ENCODE measurements at places on chromosomes 5 and 9.

DNA sequence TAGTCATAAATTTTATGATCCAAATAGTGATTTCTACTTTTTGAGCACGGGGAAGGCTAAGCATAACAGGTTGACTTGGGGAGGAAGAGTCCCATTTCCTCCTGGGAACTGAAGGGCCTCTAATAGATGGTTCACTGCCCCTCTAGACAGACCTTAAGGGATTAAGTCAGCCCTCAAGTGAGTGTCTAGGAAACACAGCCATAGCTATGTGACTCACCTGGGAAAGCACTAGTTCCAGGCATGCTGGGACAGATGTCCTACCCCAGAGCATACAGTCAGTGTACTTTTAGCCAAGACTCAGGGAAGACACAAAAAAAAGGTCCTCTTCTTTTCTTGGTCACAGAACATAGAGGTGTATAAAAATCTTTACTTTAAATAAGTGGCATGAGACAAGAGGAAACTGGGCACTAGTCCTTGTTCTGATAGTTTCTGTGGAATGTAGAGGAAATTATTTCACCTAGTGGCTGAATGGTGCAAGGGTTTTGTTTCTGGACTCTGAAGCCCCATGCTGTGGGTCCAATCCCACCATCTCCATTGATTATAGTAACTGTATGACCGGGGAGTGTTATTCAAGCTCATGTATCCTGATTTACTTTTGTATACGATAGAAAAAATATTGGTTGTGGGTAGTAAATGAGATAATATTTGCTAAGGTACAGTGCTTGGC is 86.0 kb downstream of the NREP start:
- H3K27me3 ChIP-seq, result no peaks in the 10 kb centered on the region
- no peaks in the 10 kb centered on the region for H3K36me3 ChIP-seq
- no peak for DNase-seq
- no peak overlapping the region for H3K27ac ChIP-seq

GRCh38 chr9:79461712-79462111 is 110.1 kb upstream of the TLE4 start:
- no peak for DNase-seq
- no peaks in the 10 kb centered on the region for H3K4me1 ChIP-seq
- no peak overlapping the region for H3K4me3 ChIP-seq
- no peaks in the 10 kb centered on the region for H3K36me3 ChIP-seq
- H3K27ac ChIP-seq, result no peak overlapping the region

- no peak overlapping the region for H3K4me3 ChIP-seq
- no peaks in the 10 kb centered on the region for H3K36me3 ChIP-seq
- H3K27ac ChIP-seq, result no peak overlapping the region
- no peak for DNase-seq
- H3K4me1 ChIP-seq, result no peaks in the 10 kb centered on the region
These were observed 114.2 kb downstream of the PHF2 start for GRCh38 chr9:93690618-93691017.

GRCh38 chr9:114985959-114986501 is 55.6 kb upstream of the TNFSF8 start:
- no peaks in the 10 kb centered on the region for H3K27me3 ChIP-seq
- no peak for DNase-seq
- peaks cover 35% of the 10 kb centered on the region for H3K4me1 ChIP-seq
- no peak overlapping the region for H3K4me3 ChIP-seq
- no peak overlapping the region for H3K27ac ChIP-seq

GRCh38 chr5:32018476-32019436 is 155.4 kb downstream of the GOLPH3 start:
- H3K27ac ChIP-seq, result peak overlapping the region; percentile 89
- no peak overlapping the region for H3K4me3 ChIP-seq
- peaks cover 9% of the 10 kb centered on the region for H3K4me1 ChIP-seq

DNA sequence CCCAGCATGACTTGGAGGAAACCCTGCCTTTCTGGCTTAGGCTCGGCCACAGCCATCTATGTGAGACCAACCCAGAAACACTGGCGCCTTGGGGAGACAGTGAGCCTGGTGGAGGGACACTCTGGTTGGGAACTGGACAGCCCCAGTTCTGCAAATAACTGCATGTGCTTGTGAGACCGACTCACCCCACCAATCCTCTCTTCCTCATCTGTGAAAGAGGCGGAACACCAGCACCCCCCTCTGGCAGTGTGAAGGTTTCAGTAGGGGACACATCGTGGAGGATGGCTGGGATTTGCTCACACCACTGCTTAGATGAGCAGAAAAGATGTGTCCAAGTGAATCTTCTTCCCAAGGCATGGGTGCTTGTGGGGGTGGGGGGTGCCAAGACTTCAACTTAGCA is 43.4 kb upstream of the N4BP3 start:
- H3K27ac ChIP-seq, result no peak overlapping the region
- H3K4me1 ChIP-seq, result peaks cover 33% of the 10 kb centered on the region
- H3K36me3 ChIP-seq, result no peaks in the 10 kb centered on the region
- peak; percentile 29 for DNase-seq
- H3K4me3 ChIP-seq, result no peak overlapping the region
- peaks cover 2% of the 10 kb centered on the region for H3K27me3 ChIP-seq

DNA sequence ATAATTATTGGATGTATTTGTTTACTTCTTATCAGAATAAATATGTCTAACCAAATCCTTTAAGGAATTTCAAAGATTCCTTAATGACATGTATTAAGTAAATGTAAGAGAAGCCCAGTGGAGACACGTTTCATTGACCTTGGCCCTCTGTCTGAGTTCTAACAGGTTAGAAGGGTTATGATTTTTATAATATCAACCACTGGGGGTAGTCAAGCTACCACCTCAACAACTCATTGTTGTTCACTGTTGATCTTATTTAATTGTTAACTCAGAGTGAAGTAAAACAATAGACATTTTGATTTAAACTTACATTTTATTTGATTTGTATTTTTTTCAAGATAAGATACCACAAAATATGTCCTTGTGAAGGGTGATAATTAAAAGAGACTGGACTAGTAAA is 499.2 kb upstream of the COX7C start:
- no peak overlapping the region for H3K27ac ChIP-seq
- no peaks in the 10 kb centered on the region for H3K27me3 ChIP-seq
- no peak overlapping the region for H3K4me3 ChIP-seq
- no peaks in the 10 kb centered on the region for H3K36me3 ChIP-seq

- DNase-seq, result no peak
- no peak overlapping the region for H3K4me3 ChIP-seq
- H3K4me1 ChIP-seq, result no peaks in the 10 kb centered on the region
These were observed 181.2 kb downstream of the SLC12A2 start for GRCh38 chr5:128264564-128265360.

DNA sequence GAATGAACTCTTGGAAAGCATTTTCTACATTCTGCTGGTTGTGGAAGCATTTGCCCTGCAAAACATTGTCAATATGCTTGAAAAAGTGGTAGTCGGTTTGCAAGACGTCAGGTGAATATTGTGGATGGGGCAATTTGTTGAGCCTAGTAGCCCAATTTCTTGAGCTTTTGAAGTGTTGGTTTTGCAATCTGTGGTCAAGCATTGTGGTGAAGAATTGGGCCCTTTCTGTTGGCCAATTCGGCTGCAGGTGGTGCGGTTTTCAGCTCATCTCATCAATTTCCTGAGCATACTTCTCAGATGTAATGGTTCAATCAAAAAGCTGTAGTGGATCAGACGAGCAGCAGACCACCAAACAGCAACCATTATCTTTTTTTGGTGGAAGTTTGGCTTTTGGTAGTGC is 426.8 kb upstream of the CDH9 start:
- no peaks in the 10 kb centered on the region for H3K4me1 ChIP-seq
- DNase-seq, result no peak
- peaks cover 4% of the 10 kb centered on the region for H3K36me3 ChIP-seq
- no peaks in the 10 kb centered on the region for H3K27me3 ChIP-seq
- H3K27ac ChIP-seq, result no peak overlapping the region

DNA sequence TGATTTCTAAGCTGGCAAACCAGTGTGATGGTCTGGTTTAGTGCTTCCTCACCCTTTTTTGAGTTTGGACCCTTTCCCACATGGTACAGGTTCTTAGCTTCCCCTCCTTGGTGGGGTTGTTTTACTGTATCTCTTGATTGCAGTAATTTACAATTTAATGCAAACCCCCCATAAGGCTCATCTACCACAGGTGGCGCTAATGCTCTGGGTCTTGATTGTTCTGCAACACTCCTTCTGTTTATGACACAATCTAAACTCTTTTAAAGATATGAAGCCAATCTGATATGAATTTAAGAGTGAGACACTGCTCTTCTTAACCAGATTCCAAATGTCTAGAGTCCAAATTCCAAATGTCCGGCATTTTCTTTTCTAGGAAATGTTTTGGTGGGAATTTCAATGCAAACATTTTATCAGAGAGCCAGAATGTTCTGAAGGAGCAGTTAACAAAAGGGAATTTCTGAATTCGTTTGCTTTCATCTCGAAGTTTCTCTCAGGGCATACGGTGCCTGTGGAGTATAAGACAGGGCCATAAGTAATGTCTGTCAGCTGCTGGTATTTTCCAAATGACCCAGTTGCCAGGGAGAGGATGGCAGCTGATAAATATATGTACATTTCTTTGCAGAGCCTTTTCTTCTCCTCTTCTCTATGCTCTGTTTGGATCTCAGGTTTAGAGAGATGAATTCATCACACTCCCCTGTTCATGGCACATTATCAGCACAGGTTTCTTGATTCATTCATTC is 246.8 kb downstream of the ARHGAP26 start:
- H3K4me3 ChIP-seq, result no peak overlapping the region
- no peak for DNase-seq
- H3K4me1 ChIP-seq, result no peaks in the 10 kb centered on the region

DNA sequence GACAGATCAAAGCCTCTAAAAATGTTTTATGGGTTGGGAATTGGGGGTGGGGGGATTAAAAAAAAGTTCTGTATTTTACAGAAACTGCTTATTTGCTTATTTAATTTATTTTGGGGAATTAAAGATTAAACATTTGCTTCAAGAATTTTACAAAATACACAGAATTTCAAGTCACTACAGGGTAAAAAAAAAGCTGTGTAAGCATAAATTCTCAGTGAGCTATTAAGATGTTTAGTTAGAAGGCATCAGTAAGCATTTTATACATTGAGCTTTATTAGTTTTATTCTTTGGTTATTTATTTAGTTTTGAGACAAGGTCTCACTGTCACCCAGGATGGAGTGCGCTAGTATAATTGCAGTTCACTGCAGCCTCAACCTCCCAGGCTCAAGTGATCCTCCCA is 5.2 kb downstream of the BDP1 start:
- H3K4me3 ChIP-seq, result no peak overlapping the region
- peaks cover 20% of the 10 kb centered on the region for H3K4me1 ChIP-seq
- no peak for DNase-seq
- no peaks in the 10 kb centered on the region for H3K27me3 ChIP-seq

DNA sequence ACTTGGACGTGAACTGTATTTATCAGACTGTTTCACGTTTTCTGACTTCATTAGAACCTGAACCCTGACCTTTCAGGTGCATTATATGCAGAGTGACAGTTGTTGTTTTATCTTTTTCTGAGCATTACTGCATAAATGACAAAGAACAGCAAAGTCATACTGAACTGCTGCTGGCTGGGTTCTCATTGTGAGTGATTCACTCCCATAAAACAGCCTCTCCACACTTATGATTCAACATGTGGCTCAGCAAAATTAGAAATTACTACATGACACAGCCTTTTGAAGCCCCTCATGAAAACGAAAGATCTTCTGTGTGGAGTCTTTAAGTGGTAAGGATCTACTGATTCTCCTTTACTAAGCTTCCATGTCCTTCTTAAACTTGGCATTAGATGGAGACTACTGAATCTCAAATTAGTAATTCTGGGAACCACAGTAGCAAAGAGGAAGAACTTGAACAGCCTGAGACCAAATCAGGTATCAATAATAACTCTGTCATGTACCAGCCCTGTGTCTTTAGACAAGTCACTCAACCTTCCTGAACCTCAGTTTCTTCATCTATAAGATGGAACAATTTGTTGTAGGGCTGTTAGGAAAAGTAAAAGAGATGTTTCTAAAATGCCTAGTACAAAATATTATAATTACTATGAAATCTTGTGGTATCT is 172.3 kb upstream of the GNA14 start:
- H3K27ac ChIP-seq, result no peak overlapping the region
- no peak for DNase-seq
- H3K4me3 ChIP-seq, result no peak overlapping the region
- H3K27me3 ChIP-seq, result no peaks in the 10 kb centered on the region

- H3K4me3 ChIP-seq, result no peak overlapping the region
- peaks cover 3% of the 10 kb centered on the region for H3K27me3 ChIP-seq
- DNase-seq, result no peak
- H3K27ac ChIP-seq, result no peak overlapping the region
- no peaks in the 10 kb centered on the region for H3K36me3 ChIP-seq
- H3K4me1 ChIP-seq, result no peaks in the 10 kb centered on the region
These were observed 113.6 kb downstream of the EFNA5 start for GRCh38 chr5:107557051-107557658.

All from naive thymus-derived CD8-positive, alpha-beta T cell (primary cell).